ENCODE measurements at places on chromosomes 12 and 14.

DNA sequence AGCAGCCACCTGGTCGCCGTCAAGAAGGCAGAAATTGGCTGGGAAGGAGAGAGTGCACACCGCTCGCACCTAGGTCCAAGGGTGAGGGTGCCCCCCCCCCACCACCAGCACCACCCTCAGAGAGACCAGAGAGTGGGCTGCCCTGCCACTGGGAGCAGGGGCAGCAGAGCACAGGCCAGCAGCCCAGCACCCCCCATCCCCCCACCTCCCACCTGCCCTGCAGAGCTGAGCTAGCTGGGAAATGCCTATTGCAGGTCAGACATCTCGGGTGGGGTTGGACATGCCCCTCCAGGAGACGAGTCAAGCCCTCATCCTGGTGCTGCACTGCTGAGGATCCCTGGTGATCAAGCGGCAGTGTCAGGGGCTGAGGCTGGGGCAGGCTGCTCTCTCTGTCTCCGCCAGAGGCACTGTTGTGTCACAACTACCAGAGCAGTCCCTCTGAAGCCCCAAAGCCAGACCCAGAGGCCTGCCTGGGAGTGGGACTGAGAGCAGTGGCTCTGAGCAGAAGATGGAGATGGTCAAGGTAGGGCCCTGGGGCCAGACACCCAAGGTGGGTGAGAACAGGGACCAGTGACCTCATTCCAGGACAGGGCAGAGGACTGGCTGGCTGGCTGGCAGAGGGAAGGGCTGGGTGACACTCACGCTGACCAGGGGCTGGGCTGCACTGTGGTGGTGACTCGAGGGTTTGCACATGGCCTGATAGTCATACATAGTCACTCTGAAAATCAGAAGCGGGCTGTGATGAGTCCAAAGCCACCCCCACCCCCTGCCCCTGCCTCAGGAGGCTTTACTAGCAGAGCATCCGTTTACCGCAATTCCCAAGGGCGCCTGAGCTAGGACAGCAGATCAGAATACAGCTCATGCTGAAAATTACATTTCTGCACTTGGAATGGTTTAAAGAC is 19.7 kb upstream of the LRTM2 start:
- DNase-seq = no peak

DNA sequence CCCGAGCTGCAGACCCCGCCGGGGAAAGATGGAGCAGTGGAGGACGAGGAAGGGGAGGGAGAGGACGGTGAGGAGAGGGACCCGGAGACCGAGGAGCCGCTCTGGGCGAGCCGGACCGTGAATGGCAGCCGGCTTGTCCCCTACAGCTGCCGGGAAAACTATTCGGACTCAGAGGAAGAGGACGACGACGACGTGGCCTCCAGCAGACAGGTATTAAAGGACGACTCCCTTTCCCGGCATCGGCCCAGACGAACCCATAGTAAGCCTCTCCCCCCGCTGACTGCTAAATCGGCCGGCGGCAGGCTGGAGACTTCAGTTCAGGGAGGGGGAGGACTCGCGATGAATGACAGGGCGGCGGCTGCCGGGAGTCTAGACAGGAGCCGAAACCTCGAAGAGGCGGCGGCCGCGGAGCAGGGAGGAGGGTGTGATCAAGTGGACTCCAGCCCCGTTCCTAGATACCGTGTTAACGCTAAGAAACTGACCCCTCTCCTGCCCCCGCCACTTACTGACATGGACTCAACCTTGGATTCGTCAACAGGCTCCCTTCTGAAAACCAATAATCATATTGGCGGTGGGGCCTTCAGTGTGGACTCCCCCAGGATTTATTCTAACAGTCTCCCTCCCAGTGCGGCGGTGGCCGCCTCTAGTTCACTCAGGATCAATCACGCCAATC is 962 bp downstream of the LEMD3 start:
- peak; percentile 63 for DNase-seq

DNA sequence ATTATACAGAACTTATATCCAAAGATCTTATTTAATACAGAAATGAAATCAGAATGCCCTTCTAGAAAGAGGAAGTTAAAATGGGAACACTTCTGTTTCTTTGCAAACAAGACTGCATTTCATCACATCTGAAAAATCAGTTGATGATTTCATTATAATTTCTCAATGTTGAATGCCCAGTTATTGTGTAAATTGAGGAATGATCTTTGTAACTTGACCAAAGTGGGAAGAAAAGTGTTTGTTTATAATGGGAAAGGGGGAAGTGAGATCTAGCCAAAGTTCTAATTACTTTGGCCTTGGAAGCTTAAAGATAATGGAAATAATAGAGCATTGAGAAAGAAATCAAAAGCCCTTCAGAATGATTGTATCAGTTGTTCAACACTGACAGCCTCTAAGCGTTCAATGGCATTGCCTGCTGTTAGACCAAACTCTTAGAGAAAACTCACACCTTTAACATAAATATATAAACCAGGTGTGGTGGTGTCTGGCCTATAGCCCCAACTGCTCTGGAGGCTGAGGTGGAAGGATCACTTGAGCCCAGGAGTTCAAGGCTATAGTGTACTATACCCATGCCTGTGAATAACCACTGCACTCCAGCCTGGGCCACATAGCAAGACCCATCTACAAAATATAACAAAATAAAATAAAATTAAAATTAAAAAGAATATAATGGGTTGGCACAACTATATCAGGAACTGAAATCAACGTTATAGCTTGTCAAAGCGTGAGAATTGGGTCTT is 9.9 kb upstream of the LYZ start:
- no peak for DNase-seq

DNA sequence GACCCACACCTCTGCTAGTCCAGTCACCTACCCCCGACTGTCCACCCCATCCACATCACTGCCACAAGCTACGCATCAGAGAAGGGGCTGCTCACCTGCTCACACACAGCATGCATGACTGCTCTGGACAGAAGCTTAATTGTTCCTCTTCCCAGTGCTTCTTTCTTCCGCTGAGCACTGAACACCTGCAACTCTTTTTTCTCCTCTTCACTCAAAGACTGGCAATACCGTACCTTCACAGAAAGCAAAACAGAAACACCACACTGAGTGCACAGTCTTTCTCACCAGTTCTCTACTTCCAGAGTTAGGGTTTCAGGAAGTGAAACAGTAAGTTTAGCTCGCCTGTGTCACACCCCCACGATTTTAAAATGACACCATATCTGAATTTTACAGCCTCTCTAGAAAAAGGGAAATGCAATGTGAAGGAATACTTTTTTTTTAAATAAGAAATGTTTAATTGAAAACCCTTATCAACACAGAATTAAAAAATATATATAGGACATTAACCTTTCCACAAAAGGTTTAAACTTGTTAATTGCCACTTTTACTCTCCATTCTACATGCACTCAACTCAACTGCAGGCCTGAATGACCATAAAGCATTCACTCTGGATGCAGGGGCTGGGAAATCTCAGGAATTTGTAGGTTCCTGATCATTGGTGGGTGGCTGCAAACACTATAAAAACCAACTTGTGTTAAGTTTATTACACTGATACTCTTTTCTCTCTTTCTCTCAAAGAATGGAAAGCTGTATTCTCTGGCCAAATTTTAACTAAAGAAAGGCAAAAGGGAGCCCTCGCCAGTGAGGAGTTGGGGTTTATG is 120.0 kb downstream of the PRICKLE1 start:
- peak; percentile 7 for DNase-seq

GRCh38 chr12:124667506-124668326 is 100.3 kb upstream of the NCOR2 start:
- no peak for DNase-seq

- no peak for DNase-seq
These were observed 37.9 kb downstream of the PITPNM2 start for GRCh38 chr12:123113026-123113425.

- DNase-seq = no peak
These were observed 1.6 kb downstream of the TGM1 start for GRCh38 chr14:24261256-24261968.

- DNase-seq = no peak
These were observed 3.1 kb downstream of the DYNLL1 start for GRCh38 chr12:120498870-120499515.

- DNase-seq = no peak
These were observed 201.6 kb upstream of the NOS1 start for GRCh38 chr12:117563007-117563406.

- no peak for DNase-seq
These were observed 9.9 kb downstream of the CCDC175 start for GRCh38 chr14:59566725-59567124.

DNA sequence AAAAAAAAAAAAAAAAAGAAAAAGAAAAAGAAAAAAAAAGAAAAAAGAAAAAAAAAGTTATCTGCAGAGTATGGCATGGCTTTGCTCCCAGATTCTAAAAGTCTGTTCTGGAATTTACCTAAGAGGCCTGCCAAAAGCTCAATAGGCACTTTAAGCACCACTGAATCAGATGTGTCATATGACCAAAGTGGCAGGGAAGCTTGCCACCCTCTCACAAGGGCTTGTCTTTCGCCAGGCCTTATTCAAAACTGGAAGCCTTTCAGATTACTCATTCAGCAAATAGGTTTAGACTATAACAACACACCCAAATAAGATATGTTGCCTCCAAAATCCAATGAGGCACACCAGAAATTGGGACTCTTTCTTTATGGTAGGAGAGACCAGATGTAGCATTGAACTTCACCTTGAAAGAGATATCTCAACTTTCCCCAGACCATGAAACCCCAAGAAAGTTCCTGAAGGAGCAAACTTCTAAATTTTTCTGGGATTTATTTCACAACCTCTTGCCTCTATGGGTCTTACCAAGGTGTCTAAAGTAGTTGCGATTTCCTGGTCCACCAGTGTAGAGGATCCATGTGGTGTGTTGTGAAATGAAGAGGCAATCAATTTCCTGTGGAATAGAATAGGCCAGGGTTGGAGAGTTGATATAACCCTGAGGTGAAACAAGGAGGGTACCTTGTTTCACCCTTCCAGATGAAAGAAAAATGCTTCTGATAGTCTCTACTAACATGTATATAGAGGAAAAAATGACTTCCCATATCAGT is 218.8 kb downstream of the DAD1 start:
- no peak for DNase-seq

DNA sequence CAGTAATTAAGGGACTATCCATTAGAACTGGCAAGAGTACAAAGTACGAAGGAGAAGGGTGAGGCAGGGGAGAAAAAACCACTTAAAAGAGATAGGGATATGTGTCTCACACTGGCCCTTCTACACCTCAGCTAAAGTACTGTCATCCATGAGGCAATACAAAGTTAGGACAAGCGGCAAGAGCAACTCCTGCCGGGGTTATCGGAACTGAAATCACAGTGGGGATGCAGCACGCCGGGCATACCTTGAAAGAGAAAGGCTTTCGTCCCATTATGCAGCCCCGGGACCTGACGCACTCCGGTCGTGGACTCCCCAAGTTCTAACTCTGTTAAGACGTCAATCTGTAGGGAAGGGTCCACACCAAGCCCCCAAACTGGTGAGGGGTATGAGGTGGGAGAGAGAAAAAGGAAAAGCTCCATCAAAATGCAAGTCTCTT is 1.1 kb downstream of the NELL2 start:
- peak; percentile 9 for DNase-seq

GRCh38 chr14:78297858-78298257 is 127.7 kb downstream of the NRXN3 start:
- DNase-seq = no peak

DNA sequence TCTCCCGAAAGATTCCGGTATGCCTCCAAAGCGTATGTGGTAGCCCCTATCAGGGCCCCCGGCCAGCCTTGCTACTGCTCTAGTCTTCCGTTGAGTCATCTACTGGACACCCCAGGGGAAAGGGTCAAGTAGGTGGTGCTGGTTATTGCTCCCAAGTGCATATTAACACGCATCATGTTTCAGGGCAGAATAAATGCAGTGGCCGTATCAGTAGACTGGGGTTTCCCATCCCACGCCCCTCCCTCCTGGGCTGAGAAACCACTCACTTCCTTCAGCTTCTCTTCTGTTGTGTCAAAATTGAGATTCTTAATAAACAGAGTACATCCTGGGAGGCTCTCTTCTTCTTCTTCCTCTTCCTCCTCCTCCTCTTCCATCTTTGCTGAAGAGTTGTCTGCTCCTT is 39.3 kb downstream of the RBM19 start:
- no peak for DNase-seq

- no peak for DNase-seq
These were observed 50.3 kb upstream of the DYNC1H1 start for GRCh38 chr14:101914083-101914482.

- DNase-seq = no peak
These were observed 14.9 kb downstream of the ABCB9 start for GRCh38 chr12:122951406-122951805.

- DNase-seq = no peak
These were observed 4.5 kb upstream of the HOXC11 start for GRCh38 chr12:53968214-53969127.

DNA sequence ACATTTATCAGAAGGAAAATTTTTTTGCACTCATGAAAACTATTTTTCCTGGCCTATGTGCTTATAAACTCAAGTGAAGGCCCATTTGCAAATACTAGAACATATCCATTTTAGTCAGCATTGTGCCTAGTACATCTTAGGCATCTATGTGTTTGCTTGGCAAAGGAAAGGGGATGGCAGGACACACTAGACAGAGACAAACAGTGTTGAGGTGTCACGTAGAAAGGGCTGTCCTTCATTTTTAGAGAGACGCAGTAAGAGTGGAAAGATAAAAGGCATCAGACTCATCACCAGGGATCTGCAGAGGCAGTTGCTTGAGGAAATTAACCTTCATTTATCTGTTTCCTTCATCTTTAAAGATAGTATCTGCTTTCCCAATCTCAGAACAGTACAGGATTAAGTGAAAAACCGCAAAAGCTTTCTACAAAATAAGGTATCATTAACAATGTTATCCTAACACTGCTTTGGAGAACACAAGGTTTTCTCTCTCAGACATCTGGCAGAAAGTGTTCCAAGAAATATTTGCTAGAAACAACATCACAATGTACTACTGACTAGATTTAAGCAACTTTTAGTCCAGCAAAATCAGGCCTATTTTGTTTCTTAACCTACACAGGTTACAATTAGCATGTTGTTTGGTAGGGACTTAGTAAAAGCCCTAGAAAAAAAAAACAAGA is 2.0 kb downstream of the YBX3 start:
- DNase-seq = no peak

- no peak for DNase-seq
These were observed 5.2 kb upstream of the PNMA1 start for GRCh38 chr14:73719361-73719760.

DNA sequence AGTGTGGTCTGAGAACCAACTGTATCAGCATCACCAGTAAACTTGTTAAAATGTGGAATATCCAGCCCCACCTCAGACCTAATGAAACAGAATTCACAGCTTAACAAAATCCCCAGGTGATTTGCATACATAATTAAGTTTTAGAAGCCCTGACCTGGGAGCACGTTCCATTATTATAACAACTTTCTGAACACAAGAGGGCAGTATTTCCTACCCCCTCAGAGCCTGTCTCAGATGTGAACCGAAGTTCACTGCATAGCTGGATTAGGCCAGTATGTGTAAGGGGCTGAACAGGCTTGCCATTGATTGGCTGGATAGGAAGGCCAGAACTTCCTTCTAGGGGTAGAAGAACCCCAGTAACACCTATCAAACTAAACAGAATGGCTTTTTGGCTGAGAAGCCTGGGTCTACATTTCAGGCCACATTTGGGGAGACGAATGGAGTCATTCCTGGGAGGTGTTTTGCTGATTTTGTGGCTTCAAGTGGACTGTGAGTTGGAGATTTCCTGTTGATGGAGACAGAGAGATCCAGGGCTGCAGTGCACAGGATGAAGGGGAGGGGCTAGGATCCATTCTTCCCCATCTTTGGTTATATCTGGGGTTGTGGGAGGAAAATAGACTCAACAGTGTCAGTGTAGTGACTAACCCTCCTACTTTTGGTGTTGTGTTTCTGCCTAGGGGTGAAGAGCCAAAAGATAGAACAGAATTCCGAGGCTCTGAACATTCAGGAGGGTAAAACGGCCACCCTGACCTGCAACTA is 94.7 kb upstream of the OR4E1 start:
- DNase-seq = peak; percentile 17

- DNase-seq = no peak
These were observed 932.3 kb downstream of the DIO2 start for GRCh38 chr14:79278798-79279644.

Data from T-helper 2 cell treated with Interferon-gamma antibody and Interleukin-4, amounts not matched to agents 5 μg/mL and 100 μg/mL, for 36 hours (primary cell).